NCI-H1105 (cell line): ENCODE measurements at places on chromosomes 2 and 18.

DNA sequence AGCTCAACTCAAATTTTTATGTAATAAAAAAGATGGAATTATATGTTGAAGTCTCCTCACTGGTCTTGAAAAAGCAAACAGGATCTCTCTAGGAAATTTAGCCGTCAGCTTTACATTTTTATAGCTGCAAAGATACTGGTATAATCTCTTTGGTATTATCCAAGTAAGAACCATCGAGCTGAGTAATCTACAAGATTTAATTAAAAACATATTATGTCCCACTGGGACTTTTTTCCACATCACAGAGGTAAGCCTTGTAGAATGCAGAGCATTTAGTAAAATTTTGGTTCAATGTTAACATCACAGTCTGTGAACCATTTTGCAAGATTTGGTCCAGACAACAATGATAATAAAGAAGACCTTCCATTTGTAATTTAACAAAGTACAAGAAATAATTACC is 162.6 kb upstream of the SLC39A10 start:
- DNase-seq = no peak

- no peak for DNase-seq
Measured at GRCh38 chr2:229566370-229566769, 148.0 kb downstream of the DNER start.

GRCh38 chr2:239604861-239605260 is 204.0 kb upstream of the HDAC4 start:
- no peak for DNase-seq

GRCh38 chr2:212970132-212970531 is 181.3 kb downstream of the IKZF2 start:
- no peak for DNase-seq

- no peak for DNase-seq
Measured at GRCh38 chr18:10524507-10525370, 1.1 kb upstream of the NAPG start.
